Stimulated activated CD8-positive, alpha-beta memory T cell treated with anti-CD3 and anti-CD28 coated beads, Interleukin-15, amount 100 ng/mL, for 1 hour (primary cell): ENCODE measurements at places on chromosomes 7 and 10.

DNA sequence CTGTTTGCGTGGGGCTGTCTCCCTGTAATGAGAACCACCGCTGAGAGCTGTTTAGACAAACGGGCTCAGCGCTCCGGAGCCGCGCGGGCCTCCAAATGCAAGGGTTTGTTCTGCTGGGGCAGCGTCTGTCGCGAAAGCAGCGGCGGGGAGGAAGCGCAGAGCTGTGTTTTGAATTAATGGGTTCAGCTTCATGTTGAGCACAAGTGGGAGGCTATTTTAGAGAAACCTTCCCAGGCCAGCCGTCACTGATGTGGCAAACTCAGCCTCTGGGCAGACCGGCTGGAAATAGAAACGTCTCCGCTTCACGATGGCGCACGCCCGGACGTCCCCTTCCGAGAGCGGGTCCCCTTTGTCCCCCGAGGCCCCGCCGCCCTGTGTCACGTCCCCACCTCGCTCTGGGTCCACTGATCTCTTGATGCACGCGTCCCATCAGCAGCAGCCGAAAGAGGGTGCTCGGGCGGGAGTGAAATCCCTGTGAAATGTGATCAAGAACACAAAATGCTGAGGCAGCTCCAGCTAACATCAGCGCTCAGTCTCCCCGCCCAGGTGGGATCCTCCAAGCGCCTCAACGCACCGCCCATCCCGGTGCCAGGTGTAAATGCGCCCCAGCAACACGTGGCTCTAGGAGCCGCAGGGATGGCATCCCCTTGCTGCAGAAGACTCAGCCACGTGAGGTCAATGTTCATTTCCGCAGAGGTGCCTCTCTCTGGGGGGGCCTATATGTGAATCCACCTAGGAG, 44.9 kb downstream of the BAMBI start:
- DNase-seq = no peak

DNA sequence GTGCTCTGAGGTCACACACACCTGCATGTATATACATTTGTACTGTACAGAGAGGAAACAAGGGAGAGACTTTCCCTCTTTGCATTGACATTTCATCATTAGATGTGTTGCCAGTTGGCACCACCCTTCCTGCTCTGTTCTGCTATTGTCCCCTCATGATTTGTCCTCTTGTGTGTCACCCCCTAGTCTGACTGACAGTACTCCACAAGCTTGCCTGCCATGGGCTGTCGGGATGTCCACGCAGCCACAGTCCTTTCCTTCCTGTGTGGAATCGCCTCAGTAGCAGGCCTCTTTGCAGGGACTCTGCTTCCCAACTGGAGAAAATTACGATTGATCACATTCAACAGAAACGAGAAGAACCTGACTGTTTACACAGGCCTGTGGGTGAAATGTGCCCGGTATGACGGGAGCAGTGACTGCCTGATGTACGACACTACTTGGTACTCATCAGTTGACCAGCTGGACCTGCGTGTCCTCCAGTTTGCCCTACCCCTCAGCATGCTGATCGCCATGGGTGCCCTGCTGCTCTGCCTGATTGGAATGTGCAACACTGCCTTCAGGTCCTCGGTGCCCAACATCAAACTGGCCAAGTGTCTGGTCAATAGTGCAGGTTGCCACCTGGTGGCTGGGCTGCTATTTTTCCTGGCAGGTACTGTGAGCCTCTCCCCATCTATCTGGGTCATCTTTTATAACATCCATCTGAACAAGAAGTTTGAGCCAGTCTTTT, 9.4 kb downstream of the CLDN12 start:
- DNase-seq = no peak

DNA sequence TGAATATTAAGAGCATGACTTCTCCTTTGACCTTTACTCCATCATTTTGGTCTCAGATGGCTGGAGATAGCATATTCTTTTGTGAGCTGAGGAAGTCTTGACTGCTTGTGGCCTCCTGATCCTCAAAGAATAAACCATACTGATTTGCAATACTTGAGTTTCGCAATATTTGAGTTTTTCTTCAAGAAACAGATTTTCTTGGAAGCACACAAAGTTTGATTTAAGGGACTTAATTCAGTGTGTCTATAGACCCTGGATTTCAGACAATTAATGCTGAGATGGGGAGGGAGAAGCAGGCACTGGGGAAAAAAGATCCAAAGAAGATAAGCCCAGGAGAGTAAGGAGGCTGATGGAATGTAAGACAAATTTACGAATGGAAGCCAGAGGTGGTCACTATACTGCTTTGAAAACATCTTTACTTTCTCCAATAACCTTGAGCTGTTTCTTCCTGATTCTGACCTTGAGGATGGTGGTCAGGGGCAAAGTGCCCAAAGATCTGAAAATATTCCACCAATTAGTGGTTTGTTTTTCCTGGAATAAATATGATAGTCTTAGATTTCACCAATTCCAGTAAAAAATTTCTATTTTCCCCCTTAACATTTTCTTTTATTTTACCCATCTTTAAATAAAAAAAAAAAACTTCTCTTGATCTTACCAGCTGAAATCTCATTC, 7.5 kb downstream of the EPDR1 start:
- no peak for DNase-seq

DNA sequence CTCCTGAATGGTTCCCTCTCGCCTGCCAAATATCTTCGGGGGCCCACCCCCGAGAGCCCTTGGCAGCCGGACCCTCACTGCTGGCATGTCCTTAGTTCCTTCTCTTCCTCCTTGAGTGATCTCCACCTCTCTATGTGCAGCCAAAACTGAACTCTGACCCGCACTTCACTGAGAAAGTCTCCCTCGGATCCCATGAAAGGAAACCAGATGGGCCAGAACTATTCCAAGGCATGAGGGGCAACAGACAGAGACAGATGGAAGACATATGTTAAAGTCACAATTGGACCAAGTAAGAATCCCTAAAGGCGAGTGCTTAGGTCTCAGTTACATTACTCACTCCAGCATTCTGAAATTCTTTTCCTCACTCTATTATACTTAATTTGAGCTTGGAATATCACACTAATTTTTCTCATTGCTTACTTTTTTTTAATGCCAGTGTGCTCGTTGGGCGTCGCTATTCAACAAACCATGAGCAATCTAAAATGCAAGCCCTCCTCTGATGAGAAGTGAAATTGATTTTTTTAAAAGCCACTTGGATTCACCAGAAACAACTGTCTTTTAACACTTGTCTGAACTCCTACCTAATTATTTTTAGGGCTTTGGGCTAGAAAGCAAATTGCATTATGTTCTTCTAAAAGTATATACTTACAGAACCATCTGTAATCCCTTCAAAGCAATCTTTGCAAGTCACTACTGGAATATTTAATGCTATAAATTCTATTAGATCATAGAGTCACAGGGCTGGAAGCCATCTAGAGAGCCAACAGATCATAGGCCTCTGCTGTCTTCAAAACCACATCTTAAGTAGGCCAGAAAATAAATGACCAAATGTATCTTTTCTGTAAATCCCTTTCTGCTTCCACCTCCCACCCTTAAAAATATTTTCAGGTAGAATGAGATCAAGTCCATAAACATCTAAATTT, 43.3 kb upstream of the EZH2 start:
- no peak for DNase-seq

GRCh38 chr10:77630507-77630848, 7.1 kb downstream of the KCNMA1 start:
- no peak for DNase-seq

DNA sequence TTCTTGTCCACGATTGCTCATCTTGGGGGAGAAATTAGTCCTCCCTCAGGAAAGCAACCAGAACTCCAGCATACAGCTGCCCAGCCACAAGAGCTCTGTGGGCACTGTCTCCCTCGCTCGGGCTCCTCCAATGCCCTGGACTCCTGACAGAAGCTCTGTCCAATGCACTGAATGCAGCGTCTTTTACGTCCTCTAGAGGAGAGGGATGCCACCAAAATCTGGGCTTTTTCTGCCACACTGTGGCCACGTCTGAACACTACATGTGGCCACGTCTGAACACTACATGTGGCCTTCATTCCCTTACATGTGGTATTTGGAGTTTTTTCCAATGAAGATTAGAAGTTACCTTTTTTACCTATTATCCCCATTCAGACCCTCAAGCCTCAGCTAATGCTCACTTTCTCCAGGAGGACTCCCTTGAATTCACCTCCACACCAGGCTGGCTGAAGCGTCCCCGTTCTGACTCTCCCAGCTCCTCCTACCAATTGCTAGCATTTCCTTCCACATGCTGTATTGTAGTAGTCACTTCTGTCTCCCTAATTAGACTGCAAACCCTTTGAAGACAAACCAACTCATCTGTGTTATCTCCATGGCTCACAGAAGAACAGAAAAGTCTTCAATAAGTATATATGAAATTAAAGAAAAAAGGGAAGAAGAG, 134.3 kb upstream of the PDE1C start:
- no peak for DNase-seq

- DNase-seq = no peak
Observed at GRCh38 chr10:11898372-11899066, 75.4 kb downstream of the PROSER2 start.

- no peak for DNase-seq
Observed at GRCh38 chr7:139112741-139113250, 3.3 kb upstream of the ZC3HAV1 start.

- no peak for DNase-seq
Observed at GRCh38 chr7:124457841-124458240, 307.8 kb downstream of the GPR37 start.
